AG20443 (cell line): ENCODE measurements at places on chromosomes 11 and 22.

DNA sequence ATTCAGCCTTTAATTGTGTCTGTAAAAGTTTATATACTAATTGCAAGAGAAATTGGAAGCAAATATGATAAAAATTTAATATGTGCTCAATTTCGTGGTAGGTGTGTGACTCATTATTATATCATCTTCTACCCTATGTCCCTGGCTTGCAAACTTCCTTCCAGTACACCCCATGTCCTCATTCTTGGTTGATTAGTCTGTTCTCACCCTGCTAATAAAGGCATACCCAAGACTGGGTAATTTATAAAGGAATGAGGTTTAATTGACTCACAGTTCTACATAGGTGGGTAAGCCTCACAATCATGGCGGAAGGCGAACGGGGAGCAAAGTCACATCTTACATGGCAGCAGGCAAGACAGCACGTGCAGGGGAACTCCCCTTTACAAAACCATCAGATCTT lies 11.9 kb downstream of the MRGPRX3 start:
- no peak for DNase-seq

DNA sequence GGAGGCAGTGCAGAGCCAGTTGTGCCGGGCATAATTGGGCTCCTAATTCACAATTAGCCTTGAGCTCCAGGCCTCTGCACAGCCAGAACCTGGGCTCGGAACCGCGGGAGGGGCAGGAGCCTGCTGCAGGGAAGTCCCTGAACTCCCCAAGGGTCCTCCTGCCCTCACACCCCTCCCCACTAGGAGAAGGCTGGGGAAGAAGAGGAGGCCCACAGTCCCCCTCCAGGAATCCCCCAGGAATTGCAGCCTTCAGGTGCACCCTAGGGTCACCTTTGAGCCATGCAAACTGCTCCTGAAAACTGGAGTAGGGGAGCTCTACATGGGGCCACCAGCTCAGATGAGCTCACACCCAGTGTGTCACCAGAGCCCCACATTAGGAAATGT lies 93.8 kb upstream of the LMO1 start:
- DNase-seq = no peak

GRCh38 chr11:134908583-134908982 lies 496.5 kb upstream of the B3GAT1 start:
- no peak for DNase-seq

DNA sequence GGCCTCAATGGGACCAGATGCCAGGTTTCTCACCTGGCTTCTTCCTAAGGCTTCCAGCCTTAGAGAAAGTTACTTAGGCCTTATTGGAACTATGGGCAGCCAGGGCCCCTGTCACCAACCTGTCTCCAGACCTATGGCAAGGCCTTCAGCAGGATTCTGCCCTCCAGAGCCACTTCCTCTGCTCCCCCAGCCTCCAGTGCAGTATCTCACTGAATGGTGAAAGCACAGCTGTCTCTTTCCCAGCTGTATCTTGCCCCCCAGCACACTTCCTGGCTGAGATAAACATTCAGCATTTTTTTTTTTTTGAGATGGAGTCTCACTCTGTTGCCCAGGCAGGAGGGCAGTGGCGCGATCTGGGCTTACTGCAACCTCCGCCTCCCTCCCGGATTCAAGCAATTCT lies 1.5 kb downstream of the SLC2A11 start:
- DNase-seq = no peak

- peak; percentile 79 for DNase-seq
Measured at GRCh38 chr22:27139935-27140511, 482.6 kb downstream of the MIAT start.

DNA sequence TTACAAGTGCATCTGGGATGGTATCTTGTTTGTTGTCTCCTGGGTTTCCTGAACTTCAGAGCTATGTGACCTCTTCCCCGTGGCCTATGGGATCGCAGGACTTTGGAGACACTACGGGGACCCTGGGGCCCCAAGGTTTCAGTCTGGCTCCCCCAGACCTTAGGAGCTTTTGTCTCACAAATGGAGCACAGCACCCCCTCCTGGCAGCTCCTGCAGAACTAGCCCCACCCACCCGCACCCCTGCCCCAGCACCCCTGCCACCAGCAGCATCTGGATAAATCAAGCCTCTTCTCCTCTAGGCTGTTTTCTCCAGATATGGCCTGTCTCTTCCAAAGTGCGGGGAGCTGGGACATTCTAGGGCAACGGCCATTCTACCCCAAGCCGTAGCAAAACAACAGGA lies 10.4 kb downstream of the RCOR2 start:
- DNase-seq = peak; percentile 57

- DNase-seq = no peak
Measured at GRCh38 chr11:36462321-36462720, 47.8 kb downstream of the TRAF6 start.

DNA sequence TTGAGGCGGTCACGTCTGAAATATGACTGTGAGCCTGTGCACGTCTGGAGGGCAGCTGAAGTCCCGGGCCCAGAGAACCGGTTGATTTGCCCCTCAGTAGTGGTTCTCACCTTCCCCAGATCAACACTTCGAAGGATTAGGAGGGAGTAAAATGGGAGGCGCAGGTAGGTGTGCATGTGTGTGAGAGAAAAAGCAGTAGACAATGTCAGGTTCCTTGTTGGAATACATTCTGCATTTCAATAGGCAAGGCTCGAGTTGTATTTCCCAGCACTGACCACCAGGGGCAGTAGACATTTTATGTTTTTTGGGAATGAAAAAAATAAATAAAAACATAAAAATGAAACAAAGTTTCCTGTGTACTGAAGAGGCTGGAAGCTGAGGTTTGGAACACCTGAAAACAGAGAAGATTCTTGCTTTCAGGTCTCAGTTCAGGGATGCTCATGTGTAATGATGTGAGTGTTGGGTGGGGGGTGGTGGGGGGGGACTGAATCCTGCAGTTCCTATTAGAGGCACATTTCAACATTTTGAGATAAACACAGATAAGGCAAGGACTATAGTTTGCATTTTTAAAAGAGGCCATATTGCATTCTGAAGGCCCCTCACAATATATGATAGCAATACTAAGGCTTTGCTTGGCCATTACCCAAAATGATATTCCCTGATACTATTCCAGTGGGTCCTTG lies 333.9 kb downstream of the CADM1 start:
- DNase-seq = peak; percentile 47

DNA sequence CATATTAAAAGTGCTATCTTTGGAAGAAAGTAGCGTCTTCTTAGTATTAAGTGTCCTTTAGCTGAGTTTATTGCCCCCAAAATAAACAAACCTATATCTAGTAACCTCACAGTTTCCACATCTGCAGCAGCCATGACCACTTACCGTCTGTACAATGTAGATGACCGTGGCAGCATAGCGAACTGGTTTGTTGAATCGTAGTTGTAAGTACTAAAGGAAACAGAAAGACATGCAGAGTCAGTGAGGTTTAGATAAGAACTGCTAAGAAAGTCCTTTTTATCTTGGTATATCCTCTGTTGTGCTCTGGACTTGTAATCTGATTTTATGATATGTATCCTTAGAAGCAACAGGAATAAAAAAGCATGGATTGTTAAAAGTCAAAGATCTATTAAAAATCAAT lies 9.4 kb downstream of the SLC5A12 start:
- DNase-seq = no peak

- DNase-seq = no peak
Measured at GRCh38 chr11:67519726-67520125, 3.5 kb downstream of the CABP2 start.

GRCh38 chr11:20087118-20087521 lies 73.2 kb downstream of the DBX1 start:
- peak; percentile 65 for DNase-seq

DNA sequence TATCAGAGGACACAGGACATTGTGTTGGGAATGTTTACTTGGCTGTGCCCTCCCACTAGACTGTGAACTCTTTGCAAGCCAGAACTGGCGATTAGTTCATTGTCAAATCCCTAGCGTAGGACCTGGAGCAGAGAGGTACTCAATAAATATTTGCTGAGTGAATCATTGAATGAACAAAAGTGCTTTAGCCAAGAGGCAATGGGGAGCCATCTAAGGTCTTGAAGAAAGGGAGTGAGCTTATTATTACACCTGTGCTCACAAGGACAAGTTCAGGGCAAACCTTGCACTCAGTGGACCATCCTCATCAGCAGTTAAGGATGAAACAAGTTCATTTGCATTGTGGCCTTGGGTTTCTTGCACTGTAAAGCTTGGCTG lies 1.1 kb upstream of the RASSF10 start:
- no peak for DNase-seq

GRCh38 chr22:44862981-44863860 lies 110.8 kb downstream of the ARHGAP8 start:
- DNase-seq = no peak

DNA sequence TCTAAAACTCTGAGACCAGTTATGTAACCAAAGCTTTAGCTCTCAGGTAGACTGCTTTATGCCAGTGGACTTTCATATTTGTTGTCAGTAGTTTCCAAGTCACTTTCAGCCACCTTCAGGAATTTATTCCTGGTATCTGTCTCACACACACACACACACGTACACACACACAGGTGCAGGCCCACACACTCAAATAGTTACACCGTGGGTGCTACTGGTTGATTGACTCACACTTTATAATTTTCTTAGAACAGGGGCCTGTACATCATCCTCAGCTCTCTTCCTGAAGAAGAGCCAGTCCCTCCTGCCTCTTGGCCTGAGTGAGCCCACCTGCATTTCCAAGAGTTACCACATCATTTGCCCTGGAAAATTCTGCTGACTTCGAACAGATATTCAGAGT lies 555.2 kb downstream of the SOX6 start:
- no peak for DNase-seq

DNA sequence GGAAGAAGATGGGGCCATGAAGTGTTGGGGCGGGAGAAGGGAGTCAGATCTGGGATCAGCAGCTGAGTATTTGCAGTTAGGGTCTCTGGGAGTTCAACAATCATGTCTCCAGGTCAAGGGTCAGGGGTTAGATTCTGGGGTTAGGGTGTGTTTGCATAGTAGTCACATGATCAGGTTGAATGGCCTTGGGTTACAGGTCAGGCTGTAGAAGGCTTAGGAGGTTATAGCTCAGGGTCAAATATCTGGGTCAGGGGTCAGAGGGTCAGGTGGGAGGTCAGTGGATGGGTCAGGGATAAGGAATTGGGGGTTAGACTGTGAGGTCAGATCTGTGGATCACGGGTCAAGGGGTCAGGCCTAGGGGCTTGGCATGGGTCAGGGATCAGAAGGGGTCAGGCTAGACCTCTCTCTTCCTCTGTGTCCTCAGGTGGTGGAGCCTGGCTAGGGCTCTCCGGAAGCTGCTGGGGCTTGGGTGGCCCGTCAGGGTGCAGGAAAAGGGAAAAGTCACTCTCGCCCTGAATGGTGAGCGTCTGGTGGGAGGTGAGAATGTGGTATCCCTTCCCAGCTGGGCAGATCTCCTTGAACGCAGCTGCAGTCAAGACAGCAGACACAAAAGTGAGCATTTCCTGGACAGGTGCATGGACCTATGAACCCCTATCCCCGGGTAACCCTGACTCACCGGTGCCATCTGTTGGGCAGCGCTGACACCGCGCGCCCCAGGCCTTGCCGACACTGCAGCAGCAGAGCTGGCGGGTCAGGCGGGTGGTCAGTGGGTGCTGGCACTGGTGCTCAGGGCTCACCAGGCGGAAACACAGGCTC lies 6.4 kb downstream of the LTBP3 start:
- no peak for DNase-seq

DNA sequence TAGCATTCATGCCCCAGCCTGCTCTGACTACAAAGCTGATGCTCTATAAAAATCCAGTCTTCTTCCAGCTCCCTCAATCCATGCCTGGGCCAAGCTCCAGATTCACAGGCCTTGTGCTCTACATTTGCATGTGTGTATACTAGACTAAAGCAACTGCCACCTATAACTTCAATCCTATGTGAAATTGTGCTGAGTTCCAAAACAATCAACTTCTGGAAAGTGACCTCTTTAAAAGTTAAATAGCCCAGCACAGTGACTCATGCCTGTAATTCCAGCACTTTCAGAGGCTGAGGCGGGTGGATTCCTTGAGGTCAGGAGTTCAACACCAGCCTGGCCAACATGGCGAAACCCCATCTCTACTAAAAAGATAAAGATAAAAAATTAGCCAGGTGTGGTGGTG lies 114.3 kb upstream of the ZC3H12C start:
- DNase-seq = no peak

GRCh38 chr11:112212710-112213109 lies 13.5 kb upstream of the PTS start:
- DNase-seq = no peak

DNA sequence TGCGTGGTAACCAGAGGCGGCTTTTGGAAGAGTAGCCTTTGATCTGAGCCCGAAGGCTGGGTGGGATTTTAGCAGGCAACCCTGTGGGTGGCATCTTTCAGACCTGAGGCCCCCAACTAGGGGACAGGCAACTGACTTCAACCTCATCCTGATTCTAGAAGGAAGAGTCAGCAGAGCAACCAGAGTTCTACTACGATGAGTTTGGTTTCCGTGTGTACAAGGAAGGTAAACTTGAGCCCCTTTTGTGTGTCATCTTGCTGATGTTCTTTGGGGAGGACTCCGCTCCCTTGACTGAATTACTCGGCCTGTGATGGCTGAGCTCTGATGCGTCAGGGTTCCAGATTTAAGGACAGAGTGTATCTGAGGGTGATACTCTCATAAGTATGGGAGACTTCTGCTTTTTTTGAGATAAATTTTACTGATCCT lies 31.6 kb downstream of the SGSM3 start:
- no peak for DNase-seq

GRCh38 chr11:123736769-123737168 lies 4.7 kb downstream of the ZNF202 start:
- DNase-seq = no peak

- DNase-seq = no peak
Measured at GRCh38 chr11:11534981-11535380, 86.8 kb downstream of the GALNT18 start.

- no peak for DNase-seq
Measured at GRCh38 chr22:36162127-36163034, 1.8 kb upstream of the APOL3 start.

DNA sequence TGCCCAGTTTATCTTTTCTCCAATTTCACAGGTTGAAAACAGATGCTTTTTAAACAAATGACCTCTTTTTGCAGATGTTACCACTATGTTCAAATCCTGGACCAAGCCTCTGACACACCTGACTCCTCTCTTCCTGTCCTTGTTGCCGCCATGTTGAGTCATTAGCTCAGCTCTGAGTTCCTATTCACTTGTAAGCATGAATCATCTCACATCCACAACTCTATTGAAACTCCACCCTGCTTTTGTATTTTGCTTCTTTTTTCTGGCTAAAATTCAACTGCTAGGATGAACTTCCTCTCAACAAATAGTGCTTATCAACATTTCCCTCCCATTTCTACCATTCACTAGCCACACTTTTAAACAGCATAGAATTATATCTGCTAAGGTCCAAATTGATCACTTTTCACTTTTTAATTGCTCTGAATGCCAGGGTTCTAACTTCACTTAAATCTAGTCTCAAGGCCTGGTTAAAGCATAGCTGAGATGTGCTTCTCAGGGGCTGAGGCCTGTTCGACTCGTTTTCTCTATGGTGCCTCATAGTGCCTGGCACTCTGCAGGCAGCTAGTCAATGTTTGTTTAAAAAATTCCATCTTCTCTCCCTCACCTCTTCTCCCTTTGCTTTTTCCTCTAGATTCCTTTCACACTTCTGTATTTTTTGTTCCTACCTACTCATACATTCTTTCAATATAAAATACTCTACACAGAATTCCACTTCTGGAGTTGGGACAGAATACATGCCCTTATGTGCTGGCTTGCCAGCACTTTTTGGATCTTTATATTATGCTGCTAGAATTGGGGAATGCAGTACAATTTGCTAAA lies 3.9 kb downstream of the JOSD1 start:
- DNase-seq = peak; percentile 73
